RWPE1 (cell line): ENCODE measurements at places on chromosomes 3 and 15.

DNA sequence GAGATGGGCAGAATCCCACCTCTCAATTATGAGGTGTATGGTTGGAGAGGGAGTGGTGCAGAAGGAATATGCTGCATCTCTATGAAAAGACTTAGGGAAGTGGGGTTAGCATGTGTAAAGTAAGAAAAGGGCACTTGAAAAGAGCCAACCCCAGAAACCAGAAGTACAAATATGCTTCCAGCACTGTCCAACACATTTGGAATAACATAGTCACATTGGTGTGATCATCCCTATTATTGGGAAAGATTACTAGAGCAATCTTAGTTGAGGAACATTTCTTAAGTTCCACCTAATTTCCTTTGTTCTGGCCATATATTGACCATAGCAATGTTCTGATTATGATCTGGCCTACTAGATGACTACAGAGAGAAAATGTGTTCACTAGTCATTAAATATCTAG, 34.3 kb downstream of the HMG20A start:
- DNase-seq = no peak

DNA sequence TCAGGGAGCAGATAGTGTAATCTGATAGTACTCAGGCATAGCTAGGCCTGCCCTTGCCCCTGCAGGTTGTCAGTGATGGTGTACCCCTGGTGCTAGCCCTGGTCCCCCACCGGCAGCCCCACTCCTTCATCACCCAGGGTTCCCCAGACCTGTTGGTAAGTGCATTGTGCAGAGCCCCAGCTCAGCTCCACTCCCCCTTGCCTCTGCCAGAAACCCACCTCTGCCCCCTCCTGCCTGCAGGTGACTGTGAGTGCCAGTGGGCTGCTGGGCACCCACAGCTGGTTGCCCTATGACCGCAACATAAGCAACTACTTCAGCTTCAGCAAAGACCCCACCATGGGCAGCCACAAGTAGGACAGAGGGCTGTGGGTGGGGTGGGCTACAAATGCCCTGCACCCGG, 27.5 kb downstream of the NBEAL2 start:
- DNase-seq = no peak

GRCh38 chr3:20060974-20061685, 20.9 kb downstream of the KAT2B start:
- no peak for DNase-seq

GRCh38 chr15:38411902-38412301, 42.0 kb upstream of the FAM98B start:
- no peak for DNase-seq

GRCh38 chr15:85597155-85597815, 197.4 kb downstream of the KLHL25 start:
- no peak for DNase-seq

- no peak for DNase-seq
These were observed 161.3 kb downstream of the OCA2 start for GRCh38 chr15:27937851-27938250.

- no peak for DNase-seq
These were observed 24.1 kb downstream of the PLCL2 start for GRCh38 chr3:16908896-16909295.

DNA sequence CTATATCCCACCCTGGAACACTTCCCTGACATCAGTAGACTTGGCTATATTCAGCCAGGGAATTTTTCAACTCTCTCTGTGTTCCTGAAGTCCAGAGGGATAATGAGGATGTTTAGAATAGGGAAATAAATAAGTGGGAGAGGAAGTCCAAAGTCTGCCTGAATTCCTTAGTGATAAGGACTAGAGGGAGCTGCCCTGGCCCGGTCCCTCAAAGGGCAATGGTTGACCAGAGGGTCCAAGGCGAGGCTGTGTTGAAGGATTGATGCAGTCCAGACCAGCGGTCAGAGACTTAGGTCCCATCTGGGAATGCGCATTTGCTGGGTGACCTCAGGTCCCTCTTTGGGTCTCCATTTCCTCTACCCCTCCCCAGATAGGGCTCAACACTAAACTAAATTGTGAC, 7.9 kb downstream of the VIPR1 start:
- no peak for DNase-seq

DNA sequence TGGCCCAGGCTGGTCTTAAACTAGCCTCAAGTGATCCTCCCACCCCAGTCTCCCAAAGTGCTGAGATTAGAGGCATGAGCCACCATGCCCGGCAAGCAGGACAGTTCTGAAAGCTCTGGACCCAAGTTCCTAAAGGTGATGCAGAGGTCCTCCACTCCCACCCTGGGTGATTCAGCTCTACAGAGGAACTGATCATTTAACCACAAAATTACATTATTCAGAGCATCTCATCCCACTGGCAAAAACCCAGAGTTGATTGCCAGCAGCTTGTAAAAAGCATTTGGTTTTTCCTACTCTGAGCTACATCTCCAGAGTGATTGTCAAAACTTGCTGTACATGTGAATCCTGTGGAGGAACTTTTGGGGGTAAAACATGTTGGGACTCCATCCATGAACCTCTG, 60.2 kb downstream of the SLTM start:
- DNase-seq = peak; percentile 17

DNA sequence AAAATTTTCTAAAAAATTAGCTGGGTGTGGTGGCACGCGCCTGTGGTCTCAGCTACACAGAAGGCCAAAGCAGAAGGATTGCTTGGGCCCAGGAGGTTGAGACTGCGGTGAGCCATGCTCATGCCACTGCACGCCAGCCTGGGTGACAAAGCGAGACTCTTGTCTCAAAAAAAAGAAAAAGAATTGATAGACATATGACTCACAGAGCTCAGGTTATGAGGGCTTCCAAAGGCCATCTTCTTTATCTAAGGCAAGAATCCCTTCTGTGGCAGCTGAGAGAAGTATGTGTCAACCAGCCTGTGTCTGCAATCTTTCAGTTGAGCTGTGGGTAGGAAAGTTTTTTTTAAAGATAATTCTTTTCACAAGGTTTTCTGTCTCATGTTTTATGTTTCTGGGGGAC, 53.9 kb downstream of the MRPS25 start:
- DNase-seq = no peak

DNA sequence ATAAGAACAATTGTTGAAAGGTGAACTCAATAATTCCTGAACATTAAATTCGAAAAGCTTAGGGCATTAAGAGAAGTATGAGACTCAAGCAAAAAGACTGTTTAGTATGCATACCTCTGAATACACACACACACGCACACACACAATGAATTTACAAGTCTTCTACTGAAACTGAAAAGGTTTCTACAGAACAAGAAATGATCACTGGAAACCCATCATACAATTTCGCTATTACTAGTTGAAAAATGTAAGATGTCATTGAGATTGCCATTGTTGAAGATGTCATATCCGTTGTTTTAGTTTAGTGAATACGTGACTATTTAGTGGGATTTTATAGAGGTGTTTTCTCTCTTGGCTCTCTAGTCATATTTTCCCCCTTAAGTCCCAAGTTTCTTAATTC, 106.8 kb downstream of the FOXB1 start:
- DNase-seq = no peak
